ENCODE measurements at places on chromosomes 2 and 18.
A peak's percentile ranks its signal among the peaks of the same experiment; 100 is the strongest.

- peak; percentile 59 for DNase-seq
Measured at GRCh38 chr2:201260302-201260800, at the start of gene CASP8. Gene CASP8, plus strand, starts transcription at chr2:201260536. Its CDS starts 5,951 bp downstream, at chr2:201266487.

DNA sequence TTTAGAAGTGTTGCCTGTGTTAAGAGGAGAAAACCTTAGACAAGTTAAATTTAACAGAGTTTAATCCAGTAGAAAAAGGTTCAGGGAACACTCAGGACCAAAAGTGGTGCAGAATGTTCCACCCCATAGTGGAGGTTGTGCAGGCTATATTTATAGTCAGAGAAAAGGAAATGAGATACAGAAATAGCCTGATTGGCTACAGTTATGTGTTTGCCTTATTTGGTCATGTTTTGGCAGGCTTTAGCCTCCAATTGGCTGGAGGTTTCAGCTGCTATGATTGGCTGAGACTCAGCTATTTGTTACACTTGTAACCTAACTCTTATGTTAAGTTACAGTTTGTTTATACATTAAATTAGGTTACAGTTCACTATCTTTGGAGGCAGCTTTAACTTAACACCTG lies 4.2 kb downstream of the STAMBP start:
- no peak for DNase-seq

- DNase-seq: no peak
Measured at GRCh38 chr2:85668009-85668856, at the start of gene SFTPB. Gene SFTPB, minus strand, starts transcription at chr2:85668199. Its CDS starts 16 bp downstream, at chr2:85668183.

DNA sequence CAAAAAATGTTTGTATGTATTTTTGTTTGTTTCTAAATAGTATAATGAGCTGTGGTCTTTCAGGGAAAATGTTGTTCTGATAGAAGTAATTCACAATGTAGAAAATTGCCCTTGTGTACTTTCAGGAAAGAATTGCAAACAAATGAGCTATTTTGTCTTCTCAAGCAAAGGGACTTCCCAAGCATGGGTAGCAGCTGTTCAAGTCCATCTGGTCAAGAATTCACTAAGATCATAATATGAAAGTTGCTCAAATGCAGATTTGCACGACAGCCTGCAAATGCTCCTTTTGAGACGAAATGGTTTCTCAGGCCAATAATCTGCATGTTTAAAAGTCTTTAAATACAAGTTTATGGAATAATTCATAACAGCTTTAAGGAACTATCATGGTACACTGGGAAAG lies 51.9 kb upstream of the HNMT start:
- DNase-seq: no peak

GRCh38 chr18:24219561-24220317 lies 80.9 kb downstream of the CABYR start:
- no peak for DNase-seq

DNA sequence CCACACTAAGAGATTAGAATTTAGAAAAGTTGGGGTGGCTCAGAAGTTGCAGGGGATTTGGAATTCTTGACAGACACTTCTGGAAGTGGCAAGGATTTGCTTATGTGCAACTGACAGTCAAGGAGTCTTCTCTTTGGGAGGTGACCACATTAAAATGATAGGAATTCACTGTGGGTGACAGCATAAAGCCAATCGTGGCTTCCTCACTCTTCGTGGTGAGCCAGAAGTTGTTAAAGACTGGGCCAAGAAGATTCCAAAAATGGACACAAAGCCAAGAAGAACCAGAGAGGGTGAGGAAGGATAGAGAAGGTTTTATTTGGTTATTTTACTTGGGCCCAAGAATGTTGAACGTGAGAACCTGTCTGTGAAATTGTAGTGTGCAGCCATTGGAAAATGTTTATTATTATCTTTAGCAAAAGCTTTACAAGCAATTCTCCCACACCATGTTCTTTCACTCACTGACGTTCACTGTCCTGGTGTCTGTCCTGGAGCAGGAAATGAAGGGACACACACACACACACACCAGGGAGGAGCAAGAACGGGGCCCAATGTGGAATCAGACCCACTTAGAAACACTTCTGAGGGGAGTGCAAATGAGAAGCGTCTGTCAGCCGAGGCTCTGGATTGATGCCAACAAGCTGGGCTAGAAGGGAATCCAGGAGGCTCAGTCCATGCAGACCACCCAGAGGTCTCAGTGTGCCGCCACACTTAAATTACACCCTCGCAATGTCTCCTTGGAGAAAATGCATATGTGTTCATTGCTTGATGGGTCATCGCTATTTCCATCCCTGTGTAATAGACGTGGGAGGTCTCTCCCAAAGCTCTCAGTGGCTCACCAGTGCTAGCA lies 37.2 kb downstream of the STEAP3 start:
- no peak for DNase-seq
